ENCODE measurements at places on chromosomes 1 and 21.

DNA sequence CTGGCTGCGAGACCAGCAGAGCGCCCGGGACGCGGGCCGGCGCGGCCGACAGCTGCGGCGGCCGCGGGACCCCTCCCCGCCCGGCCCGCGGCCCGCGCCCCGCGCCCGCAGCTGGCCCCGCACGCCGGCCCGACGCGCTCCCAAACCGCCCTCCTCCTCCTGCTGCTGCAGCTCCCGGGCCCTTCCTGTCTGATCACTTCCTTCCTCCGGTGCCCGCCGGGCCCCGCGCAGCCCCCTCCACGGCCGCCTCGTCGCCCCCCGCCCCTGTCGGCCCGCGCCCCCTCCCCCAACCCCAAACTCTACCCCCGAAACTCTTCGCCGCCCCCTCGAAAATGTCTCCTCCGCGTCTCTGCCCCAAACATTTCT is 594 bp downstream of the LUZP1 start:
- DNase-seq = no peak

- DNase-seq = no peak
Observed at GRCh38 chr1:207645635-207646081, 725 bp downstream of the CR1L start.

- DNase-seq = no peak
Observed at GRCh38 chr1:27887215-27888021, 15.1 kb downstream of the THEMIS2 start.

- no peak for DNase-seq
Observed at GRCh38 chr1:183138301-183138700, 47.8 kb upstream of the LAMC2 start.

- no peak for DNase-seq
Observed at GRCh38 chr1:7000720-7001119, 215.5 kb downstream of the CAMTA1 start.

- DNase-seq = peak; percentile 15
Observed at GRCh38 chr1:208834381-208835096, 590.4 kb upstream of the PLXNA2 start.

GRCh38 chr1:217425422-217425821 is 205.5 kb downstream of the GPATCH2 start:
- no peak for DNase-seq

GRCh38 chr21:15210235-15210678 is 145.5 kb upstream of the NRIP1 start:
- peak; percentile 24 for DNase-seq

DNA sequence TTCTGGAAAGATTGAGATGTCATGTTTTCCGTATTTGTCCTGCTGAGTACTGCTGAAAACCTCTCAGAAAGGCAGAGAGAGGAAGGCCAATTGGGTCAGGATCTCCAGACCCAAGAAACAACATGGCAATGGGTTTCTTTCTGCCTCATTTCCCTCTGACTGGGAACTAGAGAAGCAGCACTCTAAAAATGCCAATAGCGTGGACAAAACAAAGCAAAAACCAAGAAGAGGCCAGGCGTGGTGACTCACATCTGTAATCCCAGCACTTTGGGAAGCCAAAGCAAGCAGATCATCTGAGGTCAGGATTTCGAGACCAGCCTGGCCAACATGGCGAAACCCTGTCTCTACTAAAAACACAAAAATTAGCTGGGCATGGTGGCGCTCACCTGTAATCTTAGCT is 18.3 kb downstream of the TNFRSF9 start:
- DNase-seq = no peak

DNA sequence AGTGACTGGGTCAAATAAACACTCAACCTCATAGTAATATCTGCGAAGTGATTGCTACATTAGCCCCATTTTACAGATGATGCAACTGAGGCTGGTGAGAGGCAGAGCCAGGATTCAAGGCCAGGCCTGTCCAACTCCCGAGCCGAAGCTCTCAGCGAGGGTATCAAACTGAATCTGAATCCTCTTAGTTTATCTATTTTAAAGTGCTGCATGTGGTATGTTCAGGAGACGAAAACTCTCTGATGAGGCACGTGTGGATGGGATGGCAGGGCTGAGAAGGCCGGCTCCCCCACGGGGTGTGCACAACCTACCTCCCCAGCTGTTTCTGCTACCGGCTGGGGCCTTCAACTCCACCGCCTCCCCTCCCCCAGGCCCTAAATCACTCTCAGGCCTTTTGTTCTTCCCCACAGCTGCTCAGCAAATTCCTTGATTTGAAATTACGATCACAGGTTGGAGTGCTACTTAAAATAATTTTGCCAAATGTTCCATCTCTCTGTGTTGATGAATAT is 171.8 kb downstream of the TOMM20 start:
- DNase-seq = no peak

DNA sequence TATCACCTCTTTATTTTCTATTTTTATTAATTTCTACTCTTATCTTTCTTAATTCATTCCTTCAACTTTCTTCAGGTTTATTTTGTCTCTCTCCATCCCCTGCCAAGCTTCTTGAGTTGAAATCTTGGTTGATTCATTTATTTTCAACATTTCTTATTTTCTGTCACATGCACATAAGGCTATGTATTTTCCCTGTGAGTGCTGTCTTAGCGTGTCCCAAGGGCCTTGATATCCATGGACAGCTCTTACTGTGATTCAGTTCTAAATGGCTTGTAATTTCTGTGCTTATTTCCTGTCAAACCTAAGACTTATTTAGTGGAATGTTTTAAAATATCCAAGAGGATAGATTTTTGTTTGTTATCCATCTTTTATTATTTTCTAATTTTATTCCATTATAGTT is 36.8 kb upstream of the SCAF4 start:
- no peak for DNase-seq

- DNase-seq = no peak
Observed at GRCh38 chr1:242761556-242761955, 237.1 kb upstream of the PLD5 start.

DNA sequence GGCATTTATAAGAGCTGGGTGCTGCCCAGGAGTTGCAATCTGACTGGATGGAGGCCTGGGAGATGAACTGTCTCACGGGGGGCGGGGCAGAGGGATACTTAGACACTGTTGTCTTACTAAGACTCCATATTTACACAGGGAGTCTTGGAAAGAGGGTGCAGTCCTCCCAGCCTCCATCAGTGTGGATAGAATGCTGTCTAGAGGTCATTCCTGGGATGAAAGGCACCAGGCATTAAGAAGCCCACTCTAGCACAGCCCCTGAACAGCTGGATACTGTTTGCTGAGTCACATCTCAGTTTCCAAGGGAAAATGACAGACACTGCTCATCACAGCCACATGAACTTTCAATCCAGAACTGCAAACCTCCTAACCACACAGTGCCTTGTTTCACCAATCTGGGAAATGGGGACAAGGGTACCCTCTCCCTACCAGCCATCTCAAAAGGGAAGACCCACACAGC is 43.3 kb downstream of the SSBP3 start:
- DNase-seq = no peak

GRCh38 chr1:184028854-184029623 is 8.5 kb downstream of the COLGALT2 start:
- DNase-seq = no peak

DNA sequence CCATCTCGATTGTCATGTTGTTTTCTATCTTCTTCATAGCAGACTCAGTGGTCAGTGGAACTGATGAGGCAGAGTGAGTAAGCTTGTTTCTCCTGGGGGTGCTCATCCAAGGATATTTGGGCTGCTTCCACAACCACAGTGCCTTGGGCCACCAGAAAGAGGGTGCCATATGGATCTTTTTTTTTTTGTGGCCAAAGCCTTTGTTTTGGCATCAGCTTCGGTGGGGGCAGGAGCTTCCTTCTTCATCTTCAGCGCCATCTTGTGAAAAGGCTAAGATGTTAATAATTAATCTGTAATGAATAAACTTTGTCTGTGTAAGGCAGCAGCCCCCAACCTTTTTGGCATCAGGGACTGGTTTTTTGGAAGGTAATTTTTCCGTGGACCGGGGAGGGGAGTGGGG is 6.6 kb upstream of the PLPP3 start:
- DNase-seq = no peak

GRCh38 chr1:189500778-189501177 is 976.9 kb downstream of the BRINP3 start:
- no peak for DNase-seq

DNA sequence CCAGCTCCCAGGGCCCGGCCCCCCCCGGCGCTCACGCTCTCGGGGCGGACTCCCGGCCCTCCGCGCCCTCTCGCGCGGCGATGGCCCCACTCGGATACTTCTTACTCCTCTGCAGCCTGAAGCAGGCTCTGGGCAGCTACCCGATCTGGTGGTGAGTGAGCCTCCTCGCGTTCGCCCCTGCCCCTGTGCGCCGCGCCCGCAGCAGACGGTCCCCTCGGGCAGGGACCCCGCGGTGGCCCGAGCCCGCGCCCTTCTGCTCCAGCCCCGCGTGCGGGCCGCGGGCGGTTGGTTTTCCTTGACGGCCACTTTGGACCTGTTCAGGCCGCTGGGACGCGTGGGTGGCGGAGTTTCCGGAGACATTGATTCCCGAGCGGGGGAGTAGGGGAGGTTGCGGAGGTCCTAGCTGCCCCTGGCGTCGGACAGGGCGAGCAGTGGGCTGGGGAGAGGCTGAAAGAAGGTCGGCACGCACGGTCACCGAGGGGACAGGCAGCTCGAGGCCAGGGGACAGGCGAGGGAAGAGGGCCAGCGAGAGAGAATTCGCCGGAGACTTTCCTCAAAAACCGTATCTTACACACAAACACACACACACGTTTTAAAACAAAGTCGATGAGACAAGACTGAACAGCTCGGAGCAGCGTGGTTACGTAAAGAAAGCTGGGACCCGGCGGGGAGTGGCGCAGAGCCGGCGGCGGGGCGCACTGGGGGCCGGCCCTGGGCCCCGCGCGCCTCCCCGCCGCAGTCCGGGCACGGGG is 427 bp downstream of the WNT3A start:
- no peak for DNase-seq

DNA sequence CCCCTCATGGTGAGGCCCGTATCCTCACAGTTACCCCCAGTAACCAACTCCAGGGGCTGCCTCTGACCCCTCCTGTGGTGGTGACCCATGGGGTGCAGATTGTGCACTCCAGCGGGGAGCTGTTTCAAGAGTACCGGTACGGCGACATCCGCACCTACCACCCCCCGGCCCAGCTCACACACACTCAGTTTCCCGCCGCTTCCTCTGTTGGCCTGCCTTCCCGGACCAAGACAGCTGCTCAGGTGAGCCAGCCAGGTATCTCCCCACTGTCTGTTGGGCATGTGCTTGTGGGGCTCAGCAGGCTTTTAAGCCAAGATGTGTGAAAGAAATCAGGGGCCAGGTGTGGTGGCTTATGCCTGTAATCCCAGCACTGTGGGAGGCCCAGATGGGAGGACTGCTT is 39.9 kb downstream of the ZBTB17 start:
- no peak for DNase-seq

DNA sequence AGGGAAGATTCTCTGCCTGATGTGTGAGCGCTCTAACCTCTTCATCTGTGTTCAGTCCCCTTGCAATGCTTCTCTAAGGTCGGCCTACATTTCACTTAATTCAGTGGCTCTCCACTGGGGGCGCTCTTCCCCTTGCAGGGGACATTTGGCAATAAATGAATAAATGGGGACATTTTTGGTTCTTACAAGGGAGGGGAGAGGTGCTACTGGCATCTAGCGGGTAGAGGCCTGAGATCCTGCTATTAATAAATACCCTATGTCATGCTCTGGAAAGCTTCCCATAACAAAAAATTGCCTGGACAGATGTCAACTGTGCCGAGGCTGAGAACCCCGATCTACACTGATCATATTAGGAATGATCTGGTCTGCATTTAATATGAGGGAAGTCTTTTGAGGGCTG is 25.9 kb upstream of the DNAJC11 start:
- peak; percentile 49 for DNase-seq

DNA sequence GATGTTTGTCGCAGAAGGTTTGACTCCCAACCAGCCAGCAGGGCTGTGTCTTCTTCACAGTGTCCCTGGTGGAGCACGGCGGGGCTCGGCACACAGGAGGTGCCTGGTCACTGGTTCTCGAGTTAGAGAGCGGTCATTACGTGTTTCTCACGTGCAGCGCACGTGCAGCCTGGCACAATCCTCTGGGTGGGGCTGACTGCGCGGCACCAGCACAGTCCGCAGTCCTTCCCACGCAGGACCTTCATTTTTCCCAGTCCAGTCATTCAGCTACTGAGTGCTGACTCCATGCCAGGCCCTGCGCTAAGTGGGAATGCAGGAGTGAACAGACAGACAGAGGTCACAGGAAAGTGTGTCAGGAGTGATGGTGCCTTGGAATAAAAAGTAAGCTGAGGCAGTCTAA is 46.2 kb upstream of the GPR153 start:
- DNase-seq = no peak

DNA sequence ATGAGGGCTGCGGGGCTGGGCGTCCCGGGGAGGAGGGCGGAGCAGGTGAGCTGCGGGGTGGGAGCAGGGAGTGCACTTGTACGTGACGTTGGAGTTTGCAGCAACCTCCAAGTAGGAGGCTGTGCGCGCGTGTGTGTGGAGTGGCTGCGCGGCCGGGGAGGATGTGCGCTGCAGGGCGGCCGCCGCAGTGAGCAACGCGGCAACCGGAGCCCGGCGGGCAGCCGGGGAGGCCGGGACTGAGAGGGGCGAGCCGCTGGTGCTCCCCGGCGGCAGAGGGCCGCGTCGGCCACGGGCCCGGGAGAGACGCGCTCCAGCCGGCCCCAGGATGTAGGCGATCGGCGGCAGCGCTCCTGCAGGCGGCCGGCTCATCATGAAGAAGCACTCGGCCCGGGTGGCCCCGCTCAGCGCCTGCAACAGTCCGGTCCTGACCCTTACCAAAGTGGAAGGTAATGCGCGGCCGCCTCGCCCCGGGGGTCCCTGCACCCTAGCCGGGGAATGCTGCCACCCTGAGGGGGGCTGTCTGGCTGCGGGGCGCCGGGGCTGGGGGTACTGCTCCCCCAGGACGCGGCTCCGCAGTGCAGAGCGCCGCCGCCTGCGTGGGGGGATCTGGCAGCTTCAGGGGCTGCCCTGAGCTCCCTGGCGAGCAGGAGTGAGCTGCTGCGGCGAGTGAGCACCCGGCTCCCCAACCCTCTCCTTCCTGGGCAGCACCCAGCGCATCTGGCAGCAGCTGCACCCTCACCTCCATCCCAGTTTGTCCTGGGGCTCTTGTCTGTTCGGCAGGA is 158.9 kb upstream of the COA6 start:
- DNase-seq = peak; percentile 39

DNA sequence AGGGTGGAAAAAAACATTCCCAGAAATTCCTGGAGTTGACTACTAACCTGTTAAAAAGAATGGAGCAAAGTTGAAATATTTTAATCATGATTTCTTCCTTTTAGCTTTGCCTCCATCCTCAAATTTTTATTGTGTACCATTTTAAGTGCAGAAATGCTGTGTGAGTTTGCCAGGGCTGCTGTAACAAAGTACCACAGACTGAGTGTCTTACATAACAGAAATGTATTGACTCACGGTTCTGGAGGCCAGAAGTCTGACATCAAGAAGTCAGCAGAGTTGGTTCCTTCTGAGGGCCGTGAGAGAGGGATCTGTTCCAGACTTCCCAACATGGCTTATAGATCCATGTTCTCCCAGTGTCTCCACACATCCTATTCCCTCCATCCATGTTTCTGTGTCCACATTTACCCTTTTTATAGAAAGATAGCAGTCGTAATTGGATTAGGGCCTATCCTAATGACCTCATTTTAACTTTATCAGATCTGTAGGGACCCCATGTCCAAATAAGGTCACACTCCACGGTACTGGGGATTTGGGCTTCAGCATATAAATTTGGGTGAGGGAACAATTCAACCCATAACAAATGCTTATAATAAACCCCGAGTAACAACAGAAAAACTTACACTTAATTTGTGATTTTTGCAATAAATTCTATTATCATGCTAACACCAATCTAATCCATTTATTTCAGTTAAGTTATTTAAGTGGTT is 12.7 kb downstream of the SNX7 start:
- no peak for DNase-seq

- DNase-seq = no peak
Observed at GRCh38 chr1:115135681-115136080, 46.4 kb upstream of the TSPAN2 start.

- no peak for DNase-seq
Observed at GRCh38 chr1:30403726-30404125, 319.7 kb downstream of the MATN1 start.

All from HTR-8/SVneo (cell line).